ENCODE measurements at places on chromosomes 7 and 10.

DNA sequence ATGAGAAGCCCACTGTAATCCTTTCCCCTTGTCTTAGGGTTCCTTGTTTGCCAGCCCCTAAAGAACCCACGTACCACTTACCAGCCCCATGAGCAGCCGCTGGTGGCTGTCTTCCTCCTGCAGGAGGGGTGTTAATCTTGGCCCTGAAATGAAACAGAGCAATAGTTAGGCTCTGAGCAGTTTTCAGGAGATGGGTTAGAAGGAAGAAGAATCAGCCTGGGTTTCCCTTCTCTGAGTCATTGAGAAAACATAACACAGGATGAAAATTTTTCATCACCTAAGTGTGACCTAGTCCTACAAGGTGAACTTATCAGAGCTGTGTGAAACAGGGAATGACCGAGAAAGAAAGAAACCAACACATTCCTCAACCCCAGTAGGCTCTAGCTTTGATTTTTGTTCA, 90.0 kb downstream of the GSAP start:
- DNase-seq: no peak

GRCh38 chr10:103416436-103417147, 20.2 kb downstream of the PDCD11 start:
- peak; percentile 58 for DNase-seq

DNA sequence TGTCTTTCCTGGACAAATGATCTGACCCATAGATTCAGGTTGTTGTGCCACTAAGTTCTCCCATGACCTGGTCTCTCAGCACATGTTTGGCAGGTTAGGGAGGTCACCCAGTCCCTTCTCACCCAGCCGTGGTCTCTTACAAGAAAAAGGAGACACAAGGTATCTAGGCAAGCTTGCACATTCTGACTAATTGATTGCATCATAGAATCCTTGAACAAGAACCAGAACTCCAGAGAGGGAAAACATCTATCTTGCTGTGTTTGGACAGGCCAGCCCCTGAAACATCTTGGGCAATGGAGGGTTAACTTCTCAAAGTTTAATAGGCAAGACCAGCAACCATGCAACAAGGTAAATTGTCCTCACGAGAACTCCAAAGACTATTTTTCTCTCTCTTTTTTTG, 8.5 kb upstream of the HK1 start:
- DNase-seq: no peak

DNA sequence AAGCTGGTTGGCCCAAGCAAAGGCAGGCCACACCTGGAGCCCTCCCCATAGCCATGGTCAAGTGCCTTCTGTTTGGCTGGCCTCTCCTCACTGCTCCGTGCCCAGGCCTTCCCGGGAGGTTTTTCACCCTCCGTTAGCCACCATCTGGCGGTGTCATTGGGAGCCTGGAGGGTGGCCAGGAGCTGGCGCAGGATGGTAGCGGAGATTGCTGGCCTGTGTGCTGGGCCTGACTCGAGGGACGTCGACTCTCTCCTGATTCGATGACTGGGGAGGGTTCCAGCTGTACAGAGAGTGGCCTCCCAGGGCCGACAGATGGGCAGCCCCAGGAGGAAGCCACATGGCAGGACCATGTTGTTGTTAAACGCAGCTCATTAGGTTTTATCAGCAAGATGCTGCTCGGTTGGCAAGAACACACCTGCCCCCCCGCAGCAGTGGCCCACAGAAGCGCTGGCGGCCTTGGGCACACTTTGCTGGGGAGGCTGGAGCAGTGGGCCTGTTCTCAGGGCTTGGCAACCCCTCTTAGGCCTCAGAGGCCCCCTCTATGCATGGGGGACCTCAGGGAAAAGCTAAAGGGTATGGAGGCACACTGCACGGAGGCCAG, 64.0 kb upstream of the CACUL1 start:
- no peak for DNase-seq

DNA sequence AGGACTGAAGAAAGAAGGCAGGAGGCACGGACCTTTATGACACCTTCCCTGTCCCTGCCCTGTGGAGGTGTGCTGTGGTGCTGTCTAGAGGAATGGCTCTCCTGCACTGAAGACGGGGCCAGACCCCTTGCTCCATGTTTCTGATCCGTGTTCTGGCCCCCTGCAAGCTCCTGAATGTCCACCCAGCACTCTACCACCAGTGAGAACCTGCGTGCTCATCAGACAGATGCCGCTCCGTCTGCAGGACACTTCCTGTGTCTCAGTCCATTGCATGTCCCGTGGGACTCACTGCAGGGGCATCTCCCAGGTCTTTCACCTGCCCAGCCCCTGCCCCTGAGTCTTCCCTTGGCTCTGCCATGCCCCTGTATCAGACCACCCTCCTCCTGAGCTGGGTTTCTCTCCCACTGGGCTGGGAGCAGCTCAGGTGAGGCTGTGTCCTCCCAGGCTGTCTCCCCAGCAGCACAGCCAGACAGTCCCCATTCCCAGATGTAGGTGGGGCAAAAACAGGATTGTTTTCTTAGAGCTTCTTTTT, 278.3 kb upstream of the ZNF32 start:
- DNase-seq: no peak

DNA sequence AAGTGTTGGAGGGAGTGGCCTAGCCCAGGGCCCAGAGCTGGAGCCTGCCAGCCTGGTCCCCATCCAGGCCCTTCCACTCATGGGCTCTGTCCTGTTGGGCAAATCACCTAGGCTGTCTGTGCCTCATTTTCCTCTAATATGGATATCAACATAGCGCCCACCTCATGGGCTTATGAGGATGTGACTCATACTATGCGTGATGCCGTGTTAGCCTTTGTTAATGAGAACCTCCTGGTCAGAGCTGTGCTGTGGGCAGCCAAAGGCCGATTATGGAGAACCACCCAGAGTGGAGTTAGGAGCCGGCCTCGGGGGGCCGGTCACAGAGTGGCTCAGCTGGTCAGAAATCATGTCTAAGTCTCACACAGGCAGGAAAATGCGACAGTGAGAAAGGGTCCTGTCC, 306.4 kb downstream of the PAXIP1 start:
- no peak for DNase-seq

DNA sequence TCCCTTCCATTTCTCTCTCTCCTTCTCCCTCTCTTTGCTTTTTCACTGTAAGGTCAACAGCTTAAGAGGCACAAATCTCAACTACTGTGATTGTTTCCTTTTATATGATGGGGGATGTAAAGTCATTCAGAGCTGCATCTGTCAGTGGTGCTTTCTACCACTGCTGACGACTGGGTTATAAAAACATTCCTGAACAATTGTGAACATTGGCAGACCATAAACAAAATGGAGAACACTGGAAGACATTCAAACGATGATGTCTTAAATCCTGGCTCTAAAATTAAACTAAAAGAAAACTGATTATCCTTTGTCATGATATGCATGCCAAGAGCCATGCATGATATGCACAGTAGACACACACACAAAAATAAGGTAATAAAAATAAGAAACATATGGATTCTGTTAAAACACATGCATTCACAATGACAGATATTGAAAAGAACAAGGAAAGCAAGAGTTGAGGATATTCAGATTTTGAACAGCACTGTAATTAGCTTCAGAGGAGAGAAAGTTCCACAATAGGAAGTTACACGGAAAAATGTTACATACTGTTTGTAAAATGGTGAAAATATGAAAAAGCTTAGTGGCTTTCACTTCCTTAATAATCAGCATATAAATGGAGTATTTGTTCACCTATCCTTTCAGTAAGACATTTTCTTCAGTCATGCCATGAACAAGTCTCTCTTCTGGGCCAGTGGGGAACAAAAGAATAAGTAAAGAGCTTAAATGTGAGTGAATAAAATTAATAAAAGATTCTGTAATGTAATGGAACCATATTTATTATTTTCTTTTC, 89.2 kb downstream of the RNLS start:
- DNase-seq: peak; percentile 20

DNA sequence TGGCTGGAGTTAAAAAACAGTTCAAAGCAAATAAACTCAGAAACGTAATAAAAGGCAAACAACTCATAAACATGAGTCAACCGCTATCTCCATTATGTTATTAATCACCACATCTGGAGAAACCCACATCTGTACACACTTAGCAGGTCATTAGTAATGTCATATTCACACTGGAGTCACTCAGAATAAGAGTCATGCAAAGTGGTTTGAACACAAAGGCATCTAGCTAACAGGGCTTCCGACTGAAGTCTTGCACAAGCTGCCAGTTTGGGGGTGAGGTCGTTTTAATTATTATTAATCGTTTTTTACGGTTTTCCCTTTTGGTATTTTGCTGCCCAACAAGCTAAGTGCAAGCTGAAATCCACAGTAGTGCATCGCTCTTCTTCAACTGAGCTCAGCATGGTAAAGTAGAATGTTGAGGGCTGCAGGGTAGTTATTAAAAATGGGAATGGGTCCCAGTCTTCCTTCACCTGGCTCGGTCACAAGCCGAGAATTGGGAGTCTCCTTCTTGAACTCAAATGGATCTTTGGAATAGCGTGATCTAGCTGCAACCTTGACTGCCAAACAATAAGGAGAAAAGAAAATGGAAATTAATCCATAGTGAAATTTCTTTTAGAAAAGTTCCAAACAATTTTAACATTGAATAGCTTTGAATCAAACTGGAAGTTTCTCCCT, 663.5 kb downstream of the KCNMA1 start:
- DNase-seq: peak; percentile 57

DNA sequence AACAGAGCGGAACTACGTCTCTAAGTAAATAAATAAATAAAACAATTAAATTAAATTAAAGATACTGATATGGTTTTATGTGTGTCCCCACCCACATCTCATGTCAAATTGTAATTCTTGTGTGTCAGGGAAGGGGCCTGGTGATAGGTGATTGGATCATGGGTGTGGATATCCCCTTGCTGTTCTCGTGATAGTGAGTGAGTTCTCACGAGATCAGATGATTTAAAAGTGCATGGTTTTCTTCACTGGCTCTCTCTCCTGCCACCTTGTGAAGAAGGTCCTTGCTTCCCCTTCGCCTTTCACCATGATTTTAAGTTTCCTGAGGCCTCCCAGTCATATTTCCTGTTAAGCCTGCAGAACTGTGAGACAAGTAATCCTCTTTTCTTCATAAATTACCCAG, 29.0 kb upstream of the OGDHL start:
- no peak for DNase-seq

- peak; percentile 20 for DNase-seq
These were observed 18.3 kb downstream of the UBE2D1 start for GRCh38 chr10:58352956-58353610.

- DNase-seq: no peak
These were observed 24.1 kb upstream of the CARD11 start for GRCh38 chr7:3067606-3068380.

- no peak for DNase-seq
These were observed 130.6 kb downstream of the CAMK1D start for GRCh38 chr10:12479924-12480323.

- no peak for DNase-seq
These were observed 171.9 kb downstream of the FGFR2 start for GRCh38 chr10:121426307-121426706.

DNA sequence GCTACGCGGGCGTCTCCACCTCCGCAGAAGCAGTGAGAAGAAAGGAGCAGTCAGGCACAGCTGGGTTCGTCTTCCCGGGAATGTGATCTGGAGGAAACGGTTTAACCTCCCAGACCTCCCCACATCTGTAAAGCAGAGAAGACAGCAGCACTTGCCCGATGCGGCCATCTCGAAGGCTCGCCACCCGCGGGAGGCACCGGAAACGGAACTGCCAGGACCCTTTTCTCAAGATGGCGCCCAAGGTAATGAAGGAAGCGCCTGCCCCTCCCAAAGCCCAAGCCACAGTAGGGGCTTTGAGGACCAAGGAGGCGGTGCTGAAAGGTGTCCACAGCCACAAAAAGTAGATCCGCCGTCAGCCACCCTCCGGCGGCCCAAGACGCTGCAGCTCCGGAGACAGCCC, 41.7 kb downstream of the ASB13 start:
- no peak for DNase-seq

- DNase-seq: peak; percentile 72
These were observed 13.9 kb downstream of the CUBN start for GRCh38 chr10:17115683-17116082.

DNA sequence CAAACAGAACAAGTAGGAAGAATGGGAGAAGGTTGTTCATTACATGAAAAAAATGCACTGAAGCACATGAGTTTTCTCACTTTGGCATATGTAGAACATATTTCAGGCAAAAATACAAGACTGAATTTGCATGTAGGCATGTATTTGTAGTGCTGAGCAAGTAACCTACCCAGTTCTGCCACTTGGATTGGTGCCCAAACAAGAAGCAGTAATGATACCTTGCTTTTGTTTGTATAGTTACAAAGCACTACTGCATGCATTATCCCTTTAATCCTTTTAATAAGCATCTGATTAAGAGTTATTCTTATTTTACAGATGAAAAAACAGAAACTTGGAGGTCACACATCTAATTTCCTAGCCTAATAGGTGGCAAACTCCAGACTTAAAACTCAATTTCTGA, 23.1 kb upstream of the CTTNBP2 start:
- DNase-seq: no peak

- DNase-seq: no peak
These were observed 58.8 kb downstream of the CREM start for GRCh38 chr10:35185260-35186034.

GRCh38 chr10:110042181-110042580, 34.4 kb downstream of the ADD3 start:
- peak; percentile 46 for DNase-seq

- no peak for DNase-seq
These were observed 528 bp downstream of the CAMK2G start for GRCh38 chr10:73873838-73874215.

DNA sequence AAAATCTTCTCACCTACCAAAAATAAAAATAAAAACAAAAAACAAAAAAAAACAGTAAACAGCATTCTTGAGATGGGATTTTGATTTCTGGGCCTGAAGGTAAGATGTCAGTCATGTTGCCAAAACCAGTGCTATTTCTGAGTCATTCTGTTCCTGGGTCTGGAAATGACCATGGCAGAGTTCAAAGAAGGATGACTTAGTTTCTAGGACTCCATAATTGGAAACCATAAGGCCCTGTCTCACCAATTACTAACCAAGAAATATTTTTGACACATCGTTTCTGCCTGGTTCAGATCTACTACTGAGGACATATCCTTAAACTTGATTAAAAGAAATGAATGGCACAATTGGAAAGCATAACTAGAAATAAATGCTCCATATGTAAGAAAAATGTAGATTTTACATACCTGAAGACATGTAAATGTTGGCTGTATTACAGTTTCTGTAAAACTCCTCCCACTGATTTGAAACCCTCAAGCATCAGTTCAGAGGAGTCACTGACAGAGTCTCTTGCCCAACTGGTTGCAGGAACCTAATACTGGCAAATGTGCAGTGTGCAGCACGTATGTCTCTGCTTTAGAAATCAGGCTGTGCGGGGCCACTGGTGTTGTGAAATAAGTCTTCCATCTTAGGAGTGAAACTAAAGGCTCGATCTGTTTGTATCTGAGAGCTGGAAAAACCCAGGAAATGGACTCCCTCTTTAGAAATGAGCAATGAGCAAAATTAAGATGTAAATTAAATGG, 84.8 kb upstream of the EGR2 start:
- DNase-seq: no peak

DNA sequence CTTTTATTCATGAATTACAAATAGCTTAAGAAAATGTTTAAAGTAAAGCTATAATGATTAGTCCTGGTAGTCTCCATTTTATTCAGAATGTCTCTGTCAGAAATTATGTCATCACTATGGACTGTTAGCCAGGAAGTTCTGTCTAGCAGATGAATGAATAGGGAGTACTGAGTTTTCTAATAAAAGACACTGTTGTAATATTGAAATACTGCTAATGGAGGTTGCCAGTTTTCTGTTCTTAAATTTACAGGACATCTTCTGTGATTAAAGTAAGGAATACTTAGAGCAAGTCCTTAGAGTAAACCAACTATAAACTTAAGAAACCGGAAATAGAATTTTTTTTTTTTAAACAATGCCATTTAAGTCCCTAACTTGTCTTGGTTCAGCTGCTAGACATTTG, 309.8 kb downstream of the ADK start:
- peak; percentile 16 for DNase-seq

All from EL (cell line).